Forelimb muscle (tissue), 1 donor: ENCODE measurements at places on chromosomes 12 and 14.

GRCh38 chr12:52280796-52281560 is 6.5 kb downstream of the KRT86 start:
- no peak for DNase-seq

DNA sequence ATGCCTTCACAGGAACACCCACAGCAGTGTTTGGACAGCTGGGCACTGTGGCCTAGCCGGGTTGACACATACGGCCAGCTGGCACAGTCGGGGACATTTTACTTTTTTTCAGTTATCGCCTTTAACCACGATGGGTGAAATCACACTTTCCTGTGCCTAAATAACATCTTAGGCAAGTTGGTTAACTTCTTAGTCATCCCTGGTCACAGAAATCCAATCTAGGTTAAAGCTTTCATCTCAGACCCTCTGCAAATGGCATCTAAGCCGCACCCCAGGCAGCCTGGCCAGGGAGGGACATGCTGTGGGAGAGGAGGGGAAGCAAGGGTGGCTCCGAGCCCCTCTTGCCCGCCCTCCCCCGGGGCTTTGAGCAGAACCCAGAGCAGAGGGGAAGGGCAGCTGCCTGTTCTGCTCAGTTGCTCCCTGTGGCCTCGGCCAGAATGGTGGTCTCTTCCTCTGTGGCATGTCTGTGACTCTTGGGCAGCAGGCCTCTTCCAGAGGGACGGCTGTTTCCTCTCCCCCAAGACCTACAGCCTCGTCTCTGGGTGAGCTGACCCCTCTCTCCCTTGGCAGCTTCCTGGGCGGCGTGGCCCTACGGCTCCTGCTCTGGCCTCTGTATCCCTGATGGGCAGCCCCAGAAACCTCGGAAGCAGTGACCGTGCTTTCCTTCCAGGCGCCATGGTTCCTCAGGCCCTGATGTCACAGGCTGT is 85.4 kb upstream of the DYNC1H1 start:
- DNase-seq: no peak

DNA sequence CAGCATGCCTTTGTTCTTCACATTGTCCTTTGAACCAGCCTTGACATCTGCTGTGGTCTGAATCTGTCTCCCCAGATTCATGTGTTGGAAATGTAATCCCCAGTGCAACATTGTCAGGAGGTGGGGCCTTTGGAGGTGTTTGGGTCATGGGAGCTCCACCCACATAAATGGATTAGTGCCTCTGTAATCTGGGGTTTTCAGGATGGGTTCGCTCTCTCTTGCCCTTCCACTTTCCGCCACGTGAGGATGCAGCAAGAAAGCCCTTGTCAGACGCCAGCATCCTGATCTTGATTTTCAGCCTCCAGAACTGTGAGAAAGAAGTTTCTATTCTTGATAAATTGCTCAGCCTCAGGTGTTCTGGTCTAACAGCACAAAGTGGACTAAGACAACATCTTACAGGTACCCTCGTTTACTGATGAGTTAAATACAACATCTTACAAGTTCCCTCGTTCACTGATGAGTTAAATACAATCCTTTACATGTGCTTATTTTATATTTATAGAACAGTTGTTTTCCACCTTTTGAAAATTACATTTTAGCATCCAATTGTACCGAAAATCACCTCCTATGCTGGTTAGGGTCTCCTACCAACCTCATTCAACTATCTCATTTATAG is 54.4 kb upstream of the RIMBP2 start:
- DNase-seq: no peak

DNA sequence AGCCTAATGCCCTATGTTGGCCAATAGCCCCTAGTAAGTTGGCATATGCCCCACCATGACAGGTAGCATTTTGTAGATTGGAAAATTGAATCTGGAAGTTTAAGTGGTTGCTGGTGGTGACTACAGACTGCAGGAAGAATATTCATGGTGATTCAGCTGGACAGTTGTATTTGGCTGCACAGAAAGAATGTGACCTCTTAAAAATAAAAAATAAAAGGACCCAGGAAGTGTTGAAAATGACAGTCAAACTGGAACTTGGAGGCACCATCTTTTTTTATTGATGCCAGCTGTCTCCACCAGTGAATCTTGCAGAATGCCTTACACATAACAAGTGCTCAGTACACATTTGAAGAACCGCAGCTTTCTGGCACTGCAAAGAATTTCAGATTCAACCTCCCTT is 73.9 kb downstream of the PRMT8 start:
- DNase-seq: no peak

DNA sequence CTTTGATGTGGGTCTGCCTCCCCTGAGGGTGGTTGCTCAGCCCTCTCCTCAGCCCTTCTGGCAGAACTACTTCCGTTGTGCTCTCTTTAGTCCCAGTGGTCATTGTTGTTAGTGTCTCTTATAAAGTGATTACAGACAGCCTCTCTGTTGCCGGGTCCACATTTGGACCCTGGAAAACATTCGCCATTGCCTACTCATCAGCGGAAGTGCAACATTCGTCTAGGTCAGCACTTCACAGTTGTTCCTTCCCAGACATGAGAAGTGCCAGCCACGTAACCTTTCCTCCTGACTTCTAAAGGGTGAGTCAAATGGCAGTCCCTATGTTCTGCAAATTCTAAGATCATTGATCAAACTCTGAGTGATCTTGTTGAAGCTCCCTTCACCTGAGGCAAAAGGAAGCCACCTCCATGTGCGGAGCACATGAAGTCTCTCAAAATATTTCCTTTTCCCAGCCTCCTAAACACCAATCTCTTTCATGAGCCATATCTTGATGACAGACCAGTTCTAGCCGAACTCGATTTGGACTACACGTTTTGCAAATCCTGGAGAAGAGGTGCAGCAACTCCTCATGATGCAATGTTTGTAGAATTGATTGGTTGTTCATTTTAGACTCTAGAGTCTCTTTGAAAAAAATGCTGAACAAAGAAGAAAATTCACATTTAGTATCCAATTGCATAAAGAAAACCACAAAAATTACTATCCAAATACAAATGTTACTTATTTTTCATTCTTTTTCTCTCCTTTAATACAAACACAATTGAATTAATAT is 163.8 kb downstream of the RPL10L start:
- no peak for DNase-seq

GRCh38 chr12:48002773-48003218 is 1.5 kb downstream of the COL2A1 start:
- DNase-seq: no peak

GRCh38 chr14:78933948-78934524 is 763.9 kb downstream of the NRXN3 start:
- DNase-seq: peak; percentile 1
